Activated T-helper 1 cell treated with Interleukin-2 at 50 U/mL for 16 hours (primary cell): ENCODE measurements at places on chromosomes 6 and 20.

GRCh38 chr6:92114091-92114675 lies 1305.2 kb downstream of the EPHA7 start:
- no peak for DNase-seq

GRCh38 chr20:43744966-43745730 lies 18.3 kb upstream of the GTSF1L start:
- no peak for DNase-seq

DNA sequence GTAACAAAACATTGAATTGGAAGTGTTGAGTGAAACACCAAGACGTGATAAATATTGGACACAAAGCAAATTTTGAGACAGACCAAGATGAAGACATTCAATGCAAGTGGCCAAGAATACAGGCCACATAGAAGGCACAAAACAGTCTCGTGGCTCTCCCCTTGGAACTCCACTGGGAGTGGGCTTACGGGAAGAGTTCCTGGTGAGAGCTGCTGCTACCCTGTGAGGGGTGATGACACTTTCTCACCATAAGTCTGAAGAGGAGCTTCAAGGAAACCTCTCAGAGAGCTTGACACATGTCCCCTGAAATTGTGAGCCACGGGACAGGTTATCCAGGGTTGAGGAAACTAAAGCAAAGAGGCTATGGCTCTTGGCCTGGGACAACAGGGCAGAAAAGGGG lies 48.6 kb upstream of the SLC22A16 start:
- no peak for DNase-seq

- no peak for DNase-seq
Observed at GRCh38 chr6:73929405-73929804, 233.4 kb downstream of the CD109 start.

DNA sequence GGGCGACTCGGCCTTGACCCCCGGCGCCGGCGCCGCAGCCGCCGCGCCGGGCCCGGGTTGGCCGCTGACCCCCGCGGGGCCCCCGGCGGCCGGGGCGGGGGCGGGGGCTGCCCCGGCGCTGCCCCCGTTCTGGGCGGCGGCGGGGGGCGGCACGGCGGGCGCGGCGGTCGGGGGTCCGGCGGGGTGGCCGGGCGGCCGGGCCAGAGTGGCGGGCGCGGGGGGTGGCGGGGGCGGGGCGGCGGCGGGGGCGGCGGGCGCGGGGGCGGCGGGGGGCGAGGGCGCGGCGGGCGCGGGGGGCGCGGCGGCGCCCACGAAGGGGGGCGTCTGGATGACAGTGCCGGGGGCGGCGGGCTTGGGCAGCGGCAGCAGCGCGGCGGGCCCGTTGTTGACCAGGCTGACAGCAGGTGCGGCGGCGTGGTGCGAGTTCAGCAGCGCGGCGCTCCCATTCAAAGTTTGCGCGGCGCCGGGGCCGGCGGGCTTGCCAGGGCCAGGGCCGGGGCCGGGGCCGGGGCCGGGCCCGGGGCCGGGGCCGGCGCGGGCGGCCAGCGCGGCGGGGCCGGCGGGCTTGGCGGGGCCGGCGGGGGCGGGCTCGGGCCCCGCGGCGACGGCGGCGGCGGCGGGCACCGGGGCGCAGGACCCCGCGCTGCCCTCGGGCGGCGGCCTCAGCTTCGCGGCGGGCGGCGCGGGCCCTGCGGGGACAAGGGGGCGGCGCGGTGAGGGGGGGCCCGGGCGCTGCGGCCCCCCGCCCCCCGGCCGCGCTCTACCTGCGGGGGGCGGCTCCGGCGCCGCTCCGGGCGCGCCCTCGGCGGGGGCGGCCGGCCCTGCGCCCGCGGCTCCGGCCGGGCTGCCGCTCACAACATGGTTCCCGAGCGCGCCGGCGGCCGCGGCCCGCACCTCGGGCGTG lies 659 bp downstream of the TAF4 start:
- DNase-seq: no peak

GRCh38 chr6:166820070-166820469 lies 136.3 kb downstream of the RNASET2 start:
- no peak for DNase-seq

- peak; percentile 2 for DNase-seq
Observed at GRCh38 chr6:161273274-161273751, 548 bp downstream of the AGPAT4 start.

- DNase-seq: no peak
Observed at GRCh38 chr6:16514249-16514648, 247.0 kb downstream of the ATXN1 start.
